ENCODE measurements at places on chromosomes 3 and 15.
A peak's percentile ranks its signal among the peaks of the same experiment; 100 is the strongest.

GRCh38 chr3:17810759-17811158 is 68.3 kb upstream of the TBC1D5 start:
- no peak for DNase-seq

GRCh38 chr15:56032373-56032772 is 39.0 kb upstream of the NEDD4 start:
- DNase-seq: no peak

DNA sequence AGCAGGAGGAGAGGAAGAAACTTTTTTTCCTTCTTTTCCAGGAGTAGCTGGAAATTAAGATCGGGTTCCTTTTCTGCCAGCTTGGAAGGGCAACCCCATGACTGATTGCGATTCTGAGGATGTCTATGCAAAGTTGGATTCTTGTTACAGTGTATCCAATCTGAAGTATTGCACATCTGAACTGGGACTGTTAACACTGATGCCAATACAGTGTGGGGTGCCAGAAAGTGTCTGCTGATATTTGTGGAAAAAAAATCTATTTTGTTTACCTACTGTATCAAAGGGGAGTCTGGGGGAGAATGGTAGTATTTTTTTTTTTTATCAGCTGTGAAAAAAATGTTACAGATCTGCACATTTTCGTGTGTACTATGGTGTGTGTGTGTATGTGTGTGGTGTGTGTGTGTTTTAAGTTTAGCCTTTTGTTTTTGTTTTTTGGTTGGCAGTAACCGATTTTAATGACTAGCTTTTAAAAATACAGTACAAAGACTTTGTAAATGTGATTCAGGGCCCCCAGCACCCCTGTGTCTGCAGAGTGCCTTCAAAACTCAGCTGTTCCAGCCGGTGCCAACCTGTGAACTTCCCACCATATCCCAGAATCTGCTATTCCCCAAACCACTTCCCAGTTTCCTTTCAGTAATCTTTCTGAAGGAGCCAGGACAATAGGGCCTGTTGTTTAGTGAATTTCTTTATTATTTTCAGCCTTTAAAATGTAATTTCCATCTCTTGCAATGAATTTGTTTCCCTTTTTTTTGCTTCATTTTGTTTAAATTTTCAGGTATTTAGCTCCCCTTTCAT is 1.9 kb downstream of the RAP2B start:
- no peak for DNase-seq

- no peak for DNase-seq
Measured at GRCh38 chr3:37530047-37530697, 331.5 kb upstream of the CTDSPL start.

DNA sequence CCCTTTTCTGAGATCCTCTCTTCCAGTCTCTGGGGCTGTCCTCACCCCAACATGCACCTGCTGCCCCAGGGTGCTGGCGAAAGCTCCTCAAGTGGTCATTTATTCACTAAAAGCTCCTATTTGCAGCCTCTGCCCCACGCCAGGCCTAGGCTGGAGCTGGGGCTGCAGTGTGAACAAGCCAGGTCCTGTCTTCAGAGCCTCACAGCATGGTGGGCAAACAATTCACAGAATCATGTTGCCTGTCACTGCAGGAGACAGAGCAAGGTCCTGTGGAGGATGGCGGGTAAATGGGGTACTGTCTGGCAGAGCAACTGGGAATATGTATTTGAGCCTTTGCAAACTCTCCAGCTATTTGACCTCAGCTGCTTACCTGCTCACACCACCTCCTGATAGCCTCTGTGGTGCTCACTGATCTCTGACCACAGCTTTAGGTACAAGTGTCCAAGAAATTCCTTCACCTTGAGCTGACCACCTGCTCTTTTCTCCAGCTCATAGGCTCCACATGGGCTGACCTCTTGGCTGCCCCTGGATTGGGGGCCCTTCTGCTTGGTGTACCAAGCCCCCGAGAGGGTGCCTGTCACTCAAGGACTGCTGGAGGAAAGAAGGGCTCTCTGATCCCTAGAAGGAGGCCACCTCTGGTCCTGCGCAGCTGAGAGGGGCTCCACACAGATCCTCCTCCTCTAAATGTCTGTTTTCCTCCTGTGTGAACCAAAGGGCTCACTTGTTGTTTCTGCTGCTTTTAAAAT is 35.6 kb downstream of the AMOTL2 start:
- no peak for DNase-seq

- peak; percentile 1 for DNase-seq
Measured at GRCh38 chr3:69236812-69237707, 114.7 kb upstream of the LMOD3 start.

GRCh38 chr3:50658831-50659230 is 15.9 kb upstream of the DOCK3 start:
- no peak for DNase-seq

- no peak for DNase-seq
Measured at GRCh38 chr3:65617209-65617608, 421.5 kb downstream of the MAGI1 start.

All from stimulated activated CD4-positive, alpha-beta T cell treated with anti-CD3 and anti-CD28 coated beads, TNF-alpha, amount 100 ng/mL, for 4 hours (primary cell).